Small intestine (tissue), 16 donors: ENCODE measurements at places on chromosomes 11 and 22. TPM values are rescaled to one million over a fixed set of nuclear protein-coding genes. Genes with fewer than 3 reads are reported as not detected.

Gene MS4A6E
- not detected for polyA plus RNA-seq

Gene IL10RA
- polyA plus RNA-seq = 7.9 TPM

Gene ST13
- polyA plus RNA-seq = 112 TPM

DNA sequence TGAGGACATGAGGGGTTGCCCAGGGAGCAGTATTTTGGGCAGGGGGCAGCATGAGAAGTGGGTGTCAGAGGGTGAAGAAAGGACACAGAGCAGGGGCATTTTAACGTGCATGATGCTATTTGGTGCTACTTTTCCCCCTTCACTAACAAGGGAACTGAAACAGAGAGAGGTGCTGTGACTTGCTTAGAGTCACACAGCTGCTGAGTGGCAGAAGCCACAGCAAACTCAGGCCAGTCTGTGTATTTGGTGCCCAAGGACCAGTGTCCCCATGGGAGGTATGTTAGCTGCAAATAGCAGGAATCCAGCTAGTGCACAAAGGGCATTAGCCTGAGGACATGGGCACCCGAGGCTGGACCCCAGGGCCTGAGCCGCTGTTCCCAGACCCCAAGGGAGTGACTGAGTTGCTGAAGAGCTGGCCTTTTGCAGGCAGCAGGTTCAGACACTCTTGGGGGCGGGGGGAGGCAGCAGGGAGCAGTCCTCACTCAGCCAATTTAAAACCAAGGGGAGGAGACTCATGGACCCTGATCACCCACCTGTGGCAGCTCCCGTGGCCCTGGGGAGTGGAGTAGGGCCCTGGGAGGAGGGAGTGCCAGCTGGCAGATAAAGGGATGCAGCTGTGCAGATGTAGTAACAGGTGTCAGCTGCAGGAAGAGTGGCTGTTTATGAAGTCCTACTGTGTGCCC lies 14.6 kb downstream of the PARVG start:
- no peak overlapping the region for H3K27ac ChIP-seq
- no peaks in the 10 kb centered on the region for H3K27me3 ChIP-seq
- no peak for DNase-seq
- no peak overlapping the region for H3K4me3 ChIP-seq

DNA sequence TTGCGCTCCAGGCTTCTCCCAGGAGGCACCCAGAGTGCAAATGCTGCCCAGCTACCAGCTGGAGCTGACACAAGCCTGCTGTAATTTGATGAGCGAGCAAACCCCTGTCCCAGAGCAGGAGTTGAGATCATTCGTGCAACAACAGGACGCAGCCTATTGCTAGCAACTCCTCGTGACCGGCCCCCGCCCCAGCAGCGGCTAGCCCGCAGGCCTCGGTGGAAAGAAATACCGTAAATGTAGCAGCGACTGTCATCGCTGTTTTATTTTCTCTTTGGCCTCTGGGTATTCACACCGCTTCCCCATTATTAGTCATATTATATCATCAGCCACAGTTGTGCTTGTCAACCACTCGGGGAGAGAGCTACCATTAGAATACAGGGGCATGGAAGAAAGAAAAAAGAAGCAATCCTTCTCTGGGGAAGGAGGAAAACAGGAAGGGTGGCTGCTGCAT lies 59.2 kb upstream of the ATXN10 start:
- no peaks in the 10 kb centered on the region for H3K36me3 ChIP-seq
- H3K27me3 ChIP-seq = no peaks in the 10 kb centered on the region
- no peak overlapping the region for H3K27ac ChIP-seq
- no peak for DNase-seq
- no peak overlapping the region for H3K4me3 ChIP-seq
- H3K4me1 ChIP-seq = no peaks in the 10 kb centered on the region

DNA sequence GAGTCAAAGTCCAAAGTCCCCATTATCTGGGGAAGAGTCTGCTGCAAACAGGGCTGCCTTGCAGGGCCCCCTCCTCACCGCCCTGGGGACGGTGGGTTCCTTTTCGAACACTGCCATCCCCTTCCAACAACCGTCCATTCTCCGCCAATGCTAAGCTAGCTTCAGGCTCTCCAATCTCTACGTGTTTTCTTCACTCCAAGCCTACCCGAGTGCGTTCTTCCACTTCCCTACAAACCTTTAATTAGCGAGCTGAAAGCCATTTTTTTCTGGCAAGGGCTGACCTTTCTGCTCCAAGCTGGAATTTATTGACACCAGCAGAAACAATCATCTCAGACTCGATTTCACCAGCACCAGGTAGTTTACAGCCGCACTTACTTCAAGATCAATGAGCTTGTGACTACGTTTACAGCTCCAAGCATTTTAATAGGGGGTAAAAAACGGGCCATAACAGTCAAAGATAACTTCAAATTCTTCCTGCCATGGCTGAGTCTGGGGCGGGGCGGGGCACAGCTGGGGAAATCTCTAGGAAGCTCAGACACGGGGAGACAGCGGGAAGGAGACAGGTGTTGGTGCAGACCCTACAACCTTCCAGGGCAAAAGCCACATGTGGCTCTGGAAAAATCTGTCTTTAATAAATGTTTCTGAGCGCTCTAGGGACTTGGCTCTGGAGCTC lies 82.2 kb downstream of the PHF21B start:
- no peak overlapping the region for H3K27ac ChIP-seq
- no peak overlapping the region for H3K4me3 ChIP-seq
- H3K4me1 ChIP-seq = no peaks in the 10 kb centered on the region
- DNase-seq = no peak

- H3K27me3 ChIP-seq = no peaks in the 10 kb centered on the region
- H3K36me3 ChIP-seq = peaks cover 24% of the 10 kb centered on the region
- H3K27ac ChIP-seq = no peak overlapping the region
- H3K4me1 ChIP-seq = no peaks in the 10 kb centered on the region
These were observed 20.0 kb upstream of the NDUFC2 start for GRCh38 chr11:78099666-78100065.

GRCh38 chr22:35656284-35656752 lies 8.1 kb downstream of the APOL6 start:
- H3K36me3 ChIP-seq = peaks cover 23% of the 10 kb centered on the region
- peaks cover 14% of the 10 kb centered on the region for H3K4me1 ChIP-seq
- H3K27ac ChIP-seq = no peak overlapping the region
- DNase-seq = no peak
- H3K27me3 ChIP-seq = no peaks in the 10 kb centered on the region
- H3K4me3 ChIP-seq = no peak overlapping the region
